Smooth muscle cell of the umbilical artery (primary cell): ENCODE measurements at places on chromosomes 6 and 20. TPM values are rescaled to one million over a fixed set of nuclear protein-coding genes. Genes with fewer than 3 reads are reported as not detected.

Gene SLC17A3
- total RNA-seq = not detected in 2 replicates

Gene RBPJL
- total RNA-seq = not detected in 2 replicates

Gene PIM1
- total RNA-seq = 7.6 and 21.7 TPM in 2 replicates

Gene AGPAT4
- total RNA-seq = 6.4 and 19.3 TPM in 2 replicates

Gene RAET1E
- 0.14 TPM in 1 of 2 replicates, not detected in the other for total RNA-seq

Gene CTAGE9
- total RNA-seq = not detected in 2 replicates

Gene AURKA
- total RNA-seq = 4.8 and 29.4 TPM in 2 replicates

Gene TNFRSF6B
- 16.3 and 95.5 TPM in 2 replicates for total RNA-seq

Gene HLA-DQA1
- not detected in 2 replicates for total RNA-seq

Gene FAM110A
- 0.59 and 1.8 TPM in 2 replicates for total RNA-seq

Gene DUSP15
- not detected in 2 replicates for total RNA-seq

Gene NR2E1
- total RNA-seq = not detected in 2 replicates

Gene FAM135A
- 10.7 and 14.2 TPM in 2 replicates for total RNA-seq

Gene TAF8
- 10.9 and 11.0 TPM in 2 replicates for total RNA-seq

Gene KIF25
- total RNA-seq = 0.14 TPM in 1 of 2 replicates, not detected in the other

Gene AVP
- not detected in 2 replicates for total RNA-seq

Gene ADGRG6
- 8.0 and 29.9 TPM in 2 replicates for total RNA-seq

Gene PRDM1
- total RNA-seq = 3.7 and 8.0 TPM in 2 replicates

Gene SMPD2
- 5.6 and 10.7 TPM in 2 replicates for total RNA-seq

Gene L3MBTL3
- 11.6 and 12.7 TPM in 2 replicates for total RNA-seq

Gene TDP2
- total RNA-seq = 21.1 and 26.4 TPM in 2 replicates

Gene NKX2-4
- total RNA-seq = not detected in 2 replicates

Gene MOXD1
- 62.4 and 118 TPM in 2 replicates for total RNA-seq

Gene ME1
- 43.7 and 48.9 TPM in 2 replicates for total RNA-seq

Gene NOTCH4
- 0.42 and 1.5 TPM in 2 replicates for total RNA-seq

Gene GTSF1L
- total RNA-seq = not detected in 2 replicates

Gene EBF4
- 1.8 and 1.9 TPM in 2 replicates for total RNA-seq

Gene KCNK15
- 0.09 TPM in 1 of 2 replicates, not detected in the other for total RNA-seq

Gene ISM1
- total RNA-seq = 0.05 TPM in 1 of 2 replicates, not detected in the other

Gene TRERF1
- total RNA-seq = 1.8 and 4.2 TPM in 2 replicates

Gene TRIM26
- total RNA-seq = 15.1 and 22.1 TPM in 2 replicates

Gene PRPH2
- total RNA-seq = 4.2 and 4.9 TPM in 2 replicates

Gene SYTL3
- 0.89 and 1.7 TPM in 2 replicates for total RNA-seq

Gene CFB
- 4.1 and 28.8 TPM in 2 replicates for total RNA-seq

Gene OTOR
- total RNA-seq = not detected in 2 replicates

Gene PRSS16
- total RNA-seq = 0.18 TPM in 1 of 2 replicates, not detected in the other

Gene CALHM6
- 0.42 and 2.1 TPM in 2 replicates for total RNA-seq

Gene OR2H1
- total RNA-seq = not detected in 2 replicates

Gene LTB
- total RNA-seq = not detected in 2 replicates

Gene B4GALT5
- total RNA-seq = 66.3 and 78.1 TPM in 2 replicates

Gene IMPG1
- total RNA-seq = not detected in 2 replicates

Gene GRM1
- not detected in 2 replicates for total RNA-seq

Gene MRAP2
- 0.23 and 0.59 TPM in 2 replicates for total RNA-seq

Gene HSPA1B
- 84.9 and 117 TPM in 2 replicates for total RNA-seq

Gene FERMT1
- 3.0 and 10.9 TPM in 2 replicates for total RNA-seq

Gene TRIM40
- not detected in 2 replicates for total RNA-seq

Gene PNLDC1
- 0.28 TPM in 1 of 2 replicates, not detected in the other for total RNA-seq

Gene ZNF334
- 2.7 and 2.8 TPM in 2 replicates for total RNA-seq

Gene FGD2
- not detected in 2 replicates for total RNA-seq

Gene GSTA2
- total RNA-seq = not detected in 2 replicates

Gene ARMC2
- total RNA-seq = 1.8 and 2.0 TPM in 2 replicates

Gene DEFB132
- not detected in 2 replicates for total RNA-seq

Gene ABHD16B
- total RNA-seq = 0.09 TPM in 1 of 2 replicates, not detected in the other
